GM12891 (cell line): ENCODE measurements at places on chromosomes 1 and 21.

DNA sequence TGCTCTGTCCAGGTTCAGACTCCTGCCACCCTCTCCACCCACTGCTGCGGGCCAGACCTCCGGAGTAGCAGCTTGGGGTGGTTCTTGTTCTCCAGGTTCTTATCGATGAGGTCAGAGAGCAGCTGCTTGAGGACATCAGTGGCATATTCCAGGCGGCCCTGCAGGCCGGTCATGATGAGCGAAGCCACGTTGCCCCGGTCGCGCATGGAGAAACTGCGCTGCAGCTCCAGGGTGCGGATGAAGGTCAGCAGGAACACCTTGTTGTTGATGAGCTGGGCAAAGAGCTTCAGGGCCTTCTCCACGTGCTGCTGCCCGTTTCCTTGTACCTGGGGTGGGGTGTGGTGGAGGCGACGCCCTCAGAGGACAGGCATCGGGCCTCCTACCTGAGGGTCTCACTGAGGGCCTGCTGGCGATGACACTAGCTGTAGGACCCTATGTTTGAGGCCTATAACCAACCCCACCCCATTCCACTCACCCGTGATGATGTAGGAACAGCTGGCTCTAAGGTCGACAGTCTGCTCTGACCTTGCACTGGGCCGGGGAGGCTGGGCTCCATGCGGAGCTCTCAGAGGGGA, 131.2 kb upstream of the CD34 start:
- DNase-seq = no peak

DNA sequence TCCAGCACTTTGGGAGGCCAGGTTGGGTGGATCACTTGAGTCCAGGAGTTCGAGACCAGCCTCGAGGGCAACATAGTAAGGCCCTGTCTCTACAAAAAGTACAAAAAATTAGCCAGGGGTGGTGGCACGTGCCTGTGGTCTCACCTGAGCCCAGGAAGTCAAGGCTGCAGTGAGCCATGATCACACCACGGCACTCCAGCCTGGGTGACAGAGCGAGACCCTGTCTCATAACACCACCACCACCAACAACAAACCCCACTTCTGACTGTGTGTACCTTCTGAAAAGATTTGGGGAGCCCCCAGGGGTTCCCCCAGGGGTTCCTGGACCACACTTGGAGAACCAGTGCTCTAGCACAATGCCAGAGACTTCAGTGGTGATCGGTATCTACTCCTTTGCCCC, 29.9 kb downstream of the NUAK2 start:
- DNase-seq = no peak

DNA sequence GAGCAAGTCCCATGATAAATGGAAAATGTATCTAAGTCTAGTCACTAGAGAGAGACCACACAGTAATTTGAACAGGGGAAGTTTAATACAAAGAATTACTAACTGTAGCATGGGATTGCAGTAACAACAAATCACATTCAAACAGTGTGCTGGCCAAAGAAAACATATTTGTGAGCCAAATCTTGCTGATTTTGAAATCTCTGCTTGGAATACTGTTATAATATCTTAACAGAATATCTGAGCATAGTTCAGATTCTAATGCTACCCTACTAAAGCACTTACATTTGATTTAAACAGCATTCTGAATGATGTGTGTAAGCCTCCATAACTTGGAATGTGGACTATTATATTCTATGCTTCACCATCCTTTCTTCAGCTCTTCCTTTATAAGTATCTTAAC, 270.0 kb upstream of the BRINP3 start:
- no peak for DNase-seq

DNA sequence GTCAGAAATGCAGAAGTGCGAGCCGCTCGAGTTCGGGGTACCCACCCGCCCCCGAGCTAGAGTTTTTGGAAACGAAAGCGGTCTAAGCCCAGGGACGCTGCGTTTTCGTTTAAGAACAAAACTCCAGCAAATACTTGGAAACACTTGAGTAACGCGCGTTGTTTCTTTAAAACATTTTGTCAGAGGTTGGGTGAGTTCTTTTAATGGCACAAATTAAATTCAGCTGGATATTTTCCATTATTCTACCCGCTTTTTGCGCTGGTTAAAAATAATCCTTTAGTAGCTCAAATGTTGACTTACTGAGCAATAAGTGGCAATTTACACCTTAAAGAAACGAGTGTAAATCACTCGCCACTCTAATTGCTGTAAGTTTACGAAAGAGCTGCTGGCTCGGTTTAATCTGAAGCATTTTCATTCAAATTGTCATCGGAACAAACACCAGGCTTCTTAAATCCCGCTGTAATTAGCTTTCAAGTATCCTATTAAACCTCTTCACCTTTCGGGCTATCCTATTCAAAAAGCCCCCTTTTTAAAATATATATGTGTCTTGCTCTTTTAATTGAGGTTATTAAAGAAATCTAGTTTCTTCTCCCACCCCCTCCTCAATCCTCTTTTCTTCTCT, 1.5 kb downstream of the LHX8 start:
- no peak for DNase-seq
